ENCODE measurements at places on chromosomes 1 and 21.
A peak's percentile ranks its signal among the peaks of the same experiment; 100 is the strongest.

GRCh38 chr1:64292399-64292798 lies 89.0 kb downstream of the UBE2U start:
- no peak for DNase-seq

DNA sequence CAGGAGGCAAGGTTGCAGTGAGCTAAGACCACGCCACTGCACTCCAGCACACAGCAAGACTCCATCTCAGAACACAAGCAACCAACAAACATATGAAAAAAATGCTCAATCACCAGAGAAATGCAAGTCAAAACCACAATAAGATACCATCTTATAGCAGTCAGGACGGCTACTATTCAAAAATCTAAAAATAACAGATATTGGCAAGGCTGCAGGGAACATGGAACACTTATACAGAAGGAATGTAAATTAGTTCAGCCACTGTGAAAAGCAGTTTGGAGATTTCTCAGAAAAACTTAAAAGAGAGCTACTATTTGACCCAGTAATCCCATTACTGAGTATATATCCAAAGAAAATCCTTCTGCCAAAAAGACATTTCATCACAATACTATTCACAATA lies 27.6 kb upstream of the POGK start:
- no peak for DNase-seq

DNA sequence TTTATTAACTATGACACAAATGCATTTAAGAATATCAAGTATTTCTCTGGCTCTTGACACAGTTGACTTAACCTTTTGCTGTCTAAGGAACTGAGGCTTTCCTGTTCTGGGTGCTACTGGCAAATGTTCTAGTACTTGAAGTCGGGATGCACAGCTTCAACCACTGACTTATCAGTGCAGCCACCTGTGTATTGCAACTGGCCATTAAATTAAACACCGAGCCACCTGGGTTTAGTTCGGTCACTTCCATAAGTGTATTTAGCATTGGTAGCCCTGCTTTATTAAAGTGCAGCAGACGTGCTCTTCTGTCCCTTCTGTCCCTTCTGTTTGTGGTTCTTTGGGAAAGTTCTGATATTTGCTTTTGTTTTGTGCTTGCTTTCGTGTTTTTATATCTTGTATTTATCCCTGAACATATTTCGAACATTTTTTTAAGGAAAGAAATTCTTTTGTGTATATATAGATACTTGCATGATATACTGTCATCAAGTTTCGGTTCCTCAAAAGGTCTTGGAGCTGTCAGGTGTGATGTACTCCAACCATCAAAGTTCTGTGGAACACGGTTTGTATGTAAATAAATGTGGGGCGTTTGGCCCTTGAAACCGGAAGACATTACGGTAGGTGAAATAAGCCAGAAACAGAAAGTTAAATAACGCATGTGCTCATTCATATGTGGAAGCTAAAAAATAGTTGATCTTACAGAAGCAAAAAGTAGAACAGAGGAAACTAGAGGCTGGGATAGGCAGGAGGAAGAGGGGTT lies 297.9 kb upstream of the GREM2 start:
- no peak for DNase-seq

GRCh38 chr21:43734131-43734927 lies 15.4 kb downstream of the PDXK start:
- peak; percentile 65 for DNase-seq

- no peak for DNase-seq
These were observed 10.8 kb downstream of the IPO13 start for GRCh38 chr1:43957407-43958040.

DNA sequence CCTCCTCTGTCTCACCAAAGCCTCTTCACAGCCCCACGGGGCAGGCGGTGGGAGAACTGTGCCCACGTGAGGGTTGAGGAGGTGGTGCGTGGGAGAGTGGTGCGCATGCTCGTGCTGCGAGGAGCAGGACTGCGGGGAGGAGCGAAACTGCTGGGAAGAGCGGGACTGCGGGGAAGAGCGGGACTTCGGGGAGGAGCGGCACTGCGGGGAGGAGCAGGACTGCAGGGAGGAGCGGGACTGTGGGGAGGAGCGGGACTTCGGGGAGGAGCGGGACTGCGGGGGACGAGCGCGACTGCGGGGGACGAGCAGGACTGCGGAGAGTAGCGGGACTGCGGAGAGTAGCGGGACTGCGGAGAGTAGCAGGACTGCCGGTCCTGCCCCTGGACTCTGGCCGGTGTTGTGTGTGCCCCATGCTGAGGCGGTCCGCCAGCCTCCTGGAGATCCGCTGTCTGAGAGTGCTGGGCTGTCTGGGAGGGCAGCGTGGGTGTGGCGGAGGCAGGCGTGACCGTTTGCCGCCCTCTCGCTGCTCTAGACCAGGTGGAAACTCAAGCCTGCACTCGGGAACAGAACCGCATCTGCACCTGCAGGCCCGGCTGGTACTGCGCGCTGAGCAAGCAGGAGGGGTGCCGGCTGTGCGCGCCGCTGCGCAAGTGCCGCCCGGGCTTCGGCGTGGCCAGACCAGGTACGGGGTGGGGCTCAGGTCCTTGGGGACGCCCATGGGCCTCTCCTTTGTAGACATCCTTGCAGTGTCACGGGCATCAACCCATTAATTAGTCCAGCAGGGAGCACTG lies 24.6 kb downstream of the TNFRSF1B start:
- DNase-seq: no peak

DNA sequence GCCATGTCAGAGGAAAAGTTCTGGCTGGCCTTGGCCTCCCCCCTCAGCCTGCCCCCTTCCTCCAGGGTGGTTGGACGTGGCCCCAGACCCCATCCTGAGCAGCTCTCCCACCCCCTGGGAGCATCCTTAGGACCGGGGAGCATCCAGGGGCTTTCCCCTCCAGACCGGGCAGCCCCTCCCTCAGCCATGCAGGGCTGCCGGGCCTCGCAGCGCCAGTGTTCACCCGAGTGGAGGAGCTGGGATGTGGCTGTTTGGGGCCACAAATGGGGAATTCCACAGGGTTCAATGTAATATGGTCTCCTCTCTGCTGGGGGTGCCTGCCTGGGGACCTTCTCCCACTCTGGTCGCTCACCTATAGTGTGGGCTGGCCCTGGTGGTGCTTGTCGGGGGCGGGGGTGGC lies 4.2 kb upstream of the PFKL start:
- no peak for DNase-seq

GRCh38 chr1:169615803-169616202 lies 14.1 kb downstream of the SELP start:
- DNase-seq: no peak

DNA sequence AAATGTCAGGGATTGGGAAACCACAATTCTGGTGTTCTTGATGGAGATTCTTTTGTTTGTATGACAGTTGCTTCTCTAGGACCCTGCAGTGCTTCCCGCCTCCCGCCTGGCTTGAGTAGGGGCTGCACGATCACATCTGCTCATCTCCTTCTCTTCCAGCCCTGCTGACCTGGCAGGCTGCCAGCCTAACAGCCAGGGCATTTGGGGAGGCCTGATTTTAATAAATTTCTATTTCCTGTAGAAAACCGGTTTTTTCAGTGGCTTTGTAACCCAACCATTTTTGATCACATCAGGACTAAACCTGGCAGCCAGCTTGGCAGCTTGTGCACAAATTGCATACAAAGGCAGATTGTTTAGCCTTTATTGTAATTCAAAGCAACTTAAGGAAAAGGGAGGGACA lies 78.9 kb downstream of the UBE2U start:
- DNase-seq: peak; percentile 32

All from hematopoietic multipotent progenitor cell treated with erythropoietin and hydrocortisone succinate and interleukin-3 and kit ligand, for 8 days (in vitro differentiated cells).